ENCODE measurements at places on chromosomes 11 and 22.

DNA sequence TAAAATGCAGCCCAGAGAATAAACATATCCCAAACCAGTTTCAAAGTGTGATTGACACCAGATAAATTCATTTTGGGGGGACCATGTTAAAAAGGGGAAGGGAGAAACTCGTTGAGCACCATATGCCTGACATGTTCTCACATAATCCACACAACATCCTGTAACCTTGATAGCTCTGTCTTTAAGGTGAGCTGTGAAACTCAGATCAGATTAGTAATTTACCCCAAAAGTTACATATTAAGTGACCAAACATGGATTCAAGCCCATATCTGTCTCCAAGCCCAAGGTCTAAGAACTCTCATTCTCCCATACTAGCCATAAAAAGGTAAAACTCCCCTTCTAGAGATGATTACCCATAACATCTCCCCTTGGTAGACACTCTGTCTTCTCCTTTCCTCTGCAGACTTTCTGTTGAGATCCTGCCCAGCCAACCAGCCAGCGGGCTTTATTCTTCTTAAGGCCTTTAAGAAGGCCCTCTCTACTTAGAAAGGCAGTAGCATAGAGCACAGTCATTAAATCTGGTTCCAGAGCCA, 150.7 kb downstream of the CCDC34 start:
- no peak for DNase-seq

DNA sequence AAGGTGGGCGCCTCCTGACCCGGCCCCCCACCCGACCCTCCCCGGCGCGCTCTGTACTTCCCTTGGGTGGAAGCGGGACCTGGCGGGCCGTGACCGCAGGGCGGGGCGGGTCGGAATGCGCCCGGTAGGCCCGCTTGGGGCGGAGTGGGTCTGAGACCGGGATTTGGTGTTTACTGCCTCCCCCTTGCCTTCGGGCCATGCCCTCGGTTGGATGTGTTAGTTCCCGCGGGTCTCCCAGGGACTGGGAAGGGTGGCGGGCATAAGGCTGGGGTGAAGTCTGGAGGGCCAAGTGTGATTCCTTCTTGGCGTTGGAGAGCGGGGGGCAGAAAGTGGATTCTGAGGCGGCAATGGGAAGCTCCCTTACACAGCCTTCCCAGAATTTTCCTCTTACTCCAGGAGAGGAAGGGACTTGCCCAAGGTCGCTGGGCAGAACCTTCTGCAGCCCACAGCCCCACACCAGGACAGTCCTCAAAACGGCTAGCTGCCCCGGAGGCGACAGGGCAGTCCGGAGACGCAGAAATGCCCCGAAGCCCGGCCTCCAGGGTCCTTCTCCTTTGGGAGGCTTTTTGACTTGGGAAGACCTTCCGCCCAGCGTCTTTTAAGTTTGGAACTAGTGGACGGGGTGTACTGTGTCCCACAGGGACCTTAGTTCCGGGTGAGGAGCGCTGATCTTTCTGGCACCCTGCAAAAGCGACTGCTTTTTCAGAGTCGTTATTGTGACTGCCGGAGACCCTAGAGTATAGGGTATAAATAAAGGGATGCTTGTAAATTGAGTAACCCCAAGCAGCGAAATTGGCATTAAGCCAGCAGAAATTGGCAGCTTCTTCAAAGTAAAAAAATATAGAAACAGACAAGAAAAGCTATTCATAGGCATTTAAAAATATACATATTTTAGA, 647 bp downstream of the SWAP70 start:
- DNase-seq = no peak

- DNase-seq = no peak
Observed at GRCh38 chr11:86632499-86633269, 39.7 kb downstream of the ME3 start.

DNA sequence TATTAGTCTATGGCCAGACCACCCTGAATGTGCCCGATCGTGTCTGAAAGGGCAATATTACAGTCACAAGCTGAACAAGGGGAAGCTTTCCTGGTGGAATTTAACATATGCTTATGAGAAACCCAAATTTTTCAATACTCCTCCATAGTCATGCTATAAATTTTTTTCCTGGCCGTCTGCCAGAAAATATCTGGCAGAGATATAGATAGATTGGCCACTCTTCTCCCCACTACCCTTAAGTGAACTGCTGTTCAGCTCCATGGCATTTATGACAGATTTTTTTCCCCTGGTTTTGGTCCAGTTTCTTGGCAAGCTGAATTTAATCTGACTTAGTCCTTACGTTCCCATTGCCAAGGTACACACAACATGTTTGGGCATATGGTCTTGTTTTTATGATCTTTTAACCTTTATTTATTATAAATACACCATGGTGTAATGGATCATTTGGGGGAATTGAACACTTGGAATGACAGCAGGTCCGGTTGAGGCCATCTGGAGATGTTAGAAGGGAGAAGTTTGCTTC, 328.5 kb downstream of the CNTN5 start:
- no peak for DNase-seq

DNA sequence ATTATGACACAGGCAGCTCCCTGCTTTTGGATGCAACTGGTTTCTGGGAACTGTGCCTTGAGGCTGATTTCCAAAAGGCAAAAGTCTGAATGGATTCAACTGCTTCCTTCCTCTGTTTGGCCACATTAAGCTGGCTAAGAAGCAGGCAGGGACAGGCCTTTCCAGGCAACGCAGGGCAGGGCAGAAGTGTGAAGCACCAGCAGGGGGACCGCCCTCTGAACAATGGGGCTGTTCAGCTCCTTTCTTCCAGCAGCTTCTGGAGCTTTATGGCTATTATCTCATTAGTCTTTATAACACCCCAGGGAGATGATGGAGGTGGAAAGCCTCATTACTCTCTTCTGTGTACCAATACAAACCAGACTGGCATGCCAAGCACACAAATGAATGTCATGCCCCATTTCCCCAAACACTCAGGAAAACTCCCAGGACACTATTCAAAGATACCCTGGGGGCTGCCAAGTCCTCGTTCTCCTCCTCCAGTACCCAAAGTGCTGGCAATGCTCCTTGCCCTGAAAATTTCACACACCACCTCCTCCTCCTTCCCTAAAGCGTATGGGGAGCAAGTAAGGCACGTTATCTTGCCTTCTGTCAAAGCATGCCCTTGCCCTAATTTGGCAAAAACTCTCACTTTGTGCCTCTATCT, 21.3 kb downstream of the MORC2 start:
- DNase-seq = no peak

- DNase-seq = no peak
Observed at GRCh38 chr11:2386591-2386990, 9.5 kb downstream of the CD81 start.

- DNase-seq = no peak
Observed at GRCh38 chr11:79006854-79007253, 432.2 kb upstream of the NARS2 start.

- no peak for DNase-seq
Observed at GRCh38 chr11:45432100-45432499, 146.0 kb upstream of the SYT13 start.

DNA sequence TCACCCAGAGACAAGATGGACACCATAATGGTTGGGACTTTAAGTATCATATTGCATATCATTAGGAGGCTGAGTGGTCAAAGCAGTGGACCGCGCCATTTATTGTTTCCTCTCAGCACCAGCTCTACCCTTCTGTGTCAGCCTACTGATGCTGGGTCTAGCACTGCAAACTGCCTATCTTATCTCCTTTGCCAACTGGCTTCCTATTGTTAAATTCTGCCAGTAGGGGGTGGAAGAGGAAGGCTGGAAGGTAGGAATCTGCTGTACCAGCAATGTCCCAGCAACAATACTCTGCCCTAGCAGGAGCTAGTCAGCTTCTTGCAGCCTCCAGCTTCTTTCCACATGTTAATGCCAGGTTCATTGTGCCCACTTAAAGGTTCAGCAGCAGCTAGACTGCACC, 367.1 kb upstream of the PDGFD start:
- no peak for DNase-seq

DNA sequence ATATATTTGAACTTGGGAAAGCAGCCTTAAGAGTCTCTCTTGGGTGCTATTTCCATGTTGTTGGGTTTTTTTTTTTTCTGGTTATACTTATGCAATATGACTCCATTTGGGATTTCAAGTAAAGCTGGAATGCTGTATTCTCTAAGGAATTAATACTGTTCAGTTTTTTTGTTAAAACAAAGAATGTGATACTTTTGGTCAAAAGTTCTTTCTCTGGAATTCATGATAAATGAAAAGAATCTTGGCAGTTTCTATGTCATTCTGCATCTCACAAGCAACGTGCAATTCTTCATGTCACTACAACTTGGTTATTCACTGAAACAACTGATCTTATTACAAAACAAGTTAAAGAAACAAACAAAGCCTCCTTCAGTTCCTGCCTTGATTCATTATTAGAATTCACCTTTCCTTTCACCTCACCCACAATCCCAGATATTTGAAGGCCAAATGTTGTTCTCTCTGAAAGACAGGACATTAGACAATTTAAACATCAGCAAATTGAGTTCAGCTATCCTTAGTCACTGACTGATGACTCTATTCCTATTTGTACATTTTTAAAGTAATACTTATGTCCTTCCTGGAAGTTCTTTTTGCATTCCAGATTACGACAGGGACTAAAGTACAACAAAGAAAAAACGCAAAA, 176.2 kb downstream of the SBF2 start:
- DNase-seq = no peak

- no peak for DNase-seq
Observed at GRCh38 chr22:50143096-50143495, 27.4 kb upstream of the PANX2 start.

- no peak for DNase-seq
Observed at GRCh38 chr11:107478922-107479321, 21.3 kb upstream of the CWF19L2 start.

DNA sequence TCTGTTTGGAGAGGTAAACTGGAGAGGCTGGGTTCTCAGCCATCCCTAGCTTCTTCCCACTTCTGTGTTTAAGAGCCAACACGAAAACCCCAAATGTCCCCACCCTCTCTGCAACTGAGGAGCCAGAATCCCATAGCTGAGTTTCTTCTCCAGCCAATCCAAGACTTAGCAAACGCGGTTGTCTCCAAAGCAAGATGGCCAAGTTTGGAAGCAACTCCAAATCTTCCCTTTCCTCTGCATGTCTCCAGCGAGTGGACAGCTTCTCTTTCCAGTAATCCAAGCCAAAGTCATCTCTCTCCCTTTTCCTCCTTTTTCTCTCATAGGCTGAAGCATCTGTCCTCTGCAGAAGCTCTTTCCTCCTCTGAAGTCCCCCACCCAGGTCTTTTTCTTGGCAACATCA, 539.2 kb downstream of the MIAT start:
- no peak for DNase-seq

- no peak for DNase-seq
Observed at GRCh38 chr11:18790883-18791206, 753 bp downstream of the PTPN5 start.

DNA sequence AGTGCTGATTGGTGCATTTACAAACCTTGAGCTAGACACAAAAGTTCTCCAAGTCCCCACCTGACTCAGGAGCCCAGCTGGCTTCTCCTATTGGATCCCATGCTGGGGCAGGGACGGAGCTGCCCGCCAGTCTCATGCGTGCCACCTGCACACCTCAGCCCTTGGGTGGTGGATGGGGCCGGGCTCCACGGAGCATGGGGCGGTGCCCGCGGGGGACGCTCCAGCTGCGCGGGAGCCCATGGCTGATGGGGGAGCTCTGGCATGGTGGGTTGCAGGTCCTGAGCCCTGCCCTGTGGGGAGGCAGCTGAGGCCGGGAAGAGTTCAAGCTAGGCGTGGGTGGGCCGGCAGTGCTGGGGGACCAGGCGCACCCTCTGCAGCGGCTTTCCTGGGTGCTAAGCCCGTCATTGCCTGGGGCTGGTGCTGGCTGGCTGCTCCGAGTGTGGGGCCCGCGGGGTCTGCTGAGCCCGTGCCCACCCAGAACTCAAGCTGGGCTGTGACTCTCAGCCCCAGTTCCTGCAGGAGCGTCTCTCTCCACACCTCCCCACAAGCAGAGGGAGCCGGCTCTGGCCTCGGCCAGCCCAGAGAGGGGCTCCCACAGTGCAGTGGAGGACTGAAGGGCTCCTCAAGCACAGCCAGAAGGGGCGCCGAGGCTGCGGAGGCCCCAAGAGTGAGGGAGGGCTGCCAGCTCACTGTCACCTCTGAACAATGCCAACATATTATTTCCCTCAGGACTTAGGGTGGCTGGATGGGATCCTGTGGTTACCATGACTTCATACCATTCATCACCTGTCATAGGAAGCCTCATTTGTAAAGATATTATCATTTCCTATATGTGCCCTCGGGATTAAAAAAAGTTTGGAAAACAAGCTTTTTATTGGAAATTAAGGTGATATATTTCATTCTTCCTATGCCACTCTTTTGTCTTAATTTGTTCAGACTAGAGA, 688.7 kb downstream of the ETS1 start:
- no peak for DNase-seq
